ENCODE measurements at places on chromosomes 12 and 14. TPM values are rescaled to one million over a fixed set of nuclear protein-coding genes. Genes with fewer than 3 reads are reported as not detected.

C12orf54 gene
- not detected for total RNA-seq

- no peaks in the 10 kb centered on the region for H3K4me1 ChIP-seq
- H3K27me3 ChIP-seq: no peaks in the 10 kb centered on the region
- no peak for DNase-seq
- H3K27ac ChIP-seq: no peak overlapping the region
Measured at GRCh38 chr14:96243785-96244184, 12.2 kb upstream of the BDKRB1 start.

DNA sequence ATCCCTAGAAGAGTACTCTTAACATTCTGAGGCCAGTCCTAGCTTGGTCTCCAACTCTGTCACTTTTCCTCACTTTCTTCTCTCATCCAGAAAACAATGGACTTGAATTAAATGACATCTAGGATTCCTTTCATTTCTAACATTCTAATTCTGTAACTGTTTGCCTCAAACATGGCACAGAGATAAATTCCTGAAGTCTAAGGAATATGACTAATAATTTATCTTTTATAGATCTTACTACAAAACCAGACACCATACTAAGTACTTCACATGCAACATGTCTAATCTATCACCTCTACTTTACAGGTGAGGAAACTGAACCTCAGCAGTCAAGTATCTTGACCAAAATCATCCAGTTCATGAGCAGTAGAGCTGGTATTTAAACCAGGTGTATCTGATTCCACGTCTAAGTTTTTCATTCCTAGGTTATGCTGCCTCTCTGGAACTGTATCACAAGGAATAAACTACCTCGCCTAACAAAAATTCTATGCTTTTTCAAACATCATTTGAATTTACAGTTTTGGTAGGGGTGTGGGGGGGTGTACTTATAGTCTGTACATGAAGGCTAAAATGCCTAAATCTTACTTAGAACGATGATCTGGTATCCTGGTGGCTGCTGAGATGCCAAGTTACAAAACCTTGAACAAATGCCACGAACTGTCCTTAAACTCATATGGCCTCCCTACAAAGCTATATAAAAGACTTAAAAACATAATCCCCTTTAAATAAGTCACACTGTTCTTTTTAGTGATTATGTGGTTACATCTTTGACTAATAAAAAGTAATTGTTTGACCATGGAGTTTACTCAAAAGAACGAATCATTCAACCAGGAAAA is 41.6 kb downstream of the ATXN2 start:
- no peak overlapping the region for H3K4me3 ChIP-seq
- no peaks in the 10 kb centered on the region for H3K4me1 ChIP-seq
- no peak for DNase-seq

GRCh38 chr14:93977790-93978581 is 1.6 kb upstream of the ASB2 start:
- no peak overlapping the region for H3K4me3 ChIP-seq
- H3K27me3 ChIP-seq: no peaks in the 10 kb centered on the region
- H3K4me1 ChIP-seq: no peaks in the 10 kb centered on the region
- no peak for DNase-seq

- no peaks in the 10 kb centered on the region for H3K4me1 ChIP-seq
- H3K36me3 ChIP-seq: peaks cover 40% of the 10 kb centered on the region
- H3K4me3 ChIP-seq: peak overlapping the region; percentile 74
- H3K27ac ChIP-seq: no peak overlapping the region
- no peak for DNase-seq
- no peaks in the 10 kb centered on the region for H3K27me3 ChIP-seq
Measured at GRCh38 chr12:56129942-56130495, 2.0 kb downstream of the ESYT1 start.

DNA sequence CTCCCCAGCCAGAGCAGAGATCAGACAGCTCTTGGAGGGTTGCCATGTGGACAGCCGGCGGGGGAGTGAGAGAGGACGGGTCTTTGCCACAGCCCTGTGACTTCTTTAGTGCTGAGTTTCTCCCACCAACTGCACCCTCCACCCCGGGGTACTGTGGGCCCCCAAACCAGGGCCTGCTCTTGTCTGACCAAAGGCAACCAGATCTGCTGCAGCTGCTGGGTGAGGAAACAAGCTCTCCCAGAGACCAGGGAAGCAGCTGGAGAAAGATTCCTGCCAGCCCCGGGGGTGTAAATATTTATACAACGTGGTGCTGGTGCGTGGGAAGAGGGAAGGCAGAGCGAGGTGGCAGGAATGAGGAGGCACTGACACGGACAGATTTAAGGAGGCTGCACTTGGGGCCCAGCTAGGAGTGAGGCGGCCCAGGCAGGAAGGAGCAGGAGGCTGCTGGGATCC is 14.3 kb upstream of the ZFP36L1 start:
- H3K27ac ChIP-seq: no peak overlapping the region
- no peaks in the 10 kb centered on the region for H3K27me3 ChIP-seq
- H3K36me3 ChIP-seq: peaks cover 15% of the 10 kb centered on the region
- no peaks in the 10 kb centered on the region for H3K4me1 ChIP-seq

- no peak overlapping the region for H3K4me3 ChIP-seq
- no peaks in the 10 kb centered on the region for H3K36me3 ChIP-seq
- no peak overlapping the region for H3K27ac ChIP-seq
- H3K27me3 ChIP-seq: no peaks in the 10 kb centered on the region
Measured at GRCh38 chr12:93844164-93844784, 167.1 kb downstream of the CRADD start.

GRCh38 chr14:55354500-55354899 is 57.1 kb downstream of the ATG14 start:
- H3K4me3 ChIP-seq: no peak overlapping the region
- DNase-seq: peak; percentile 76
- peaks cover 16% of the 10 kb centered on the region for H3K36me3 ChIP-seq
- H3K4me1 ChIP-seq: no peaks in the 10 kb centered on the region
- no peaks in the 10 kb centered on the region for H3K27me3 ChIP-seq

- no peaks in the 10 kb centered on the region for H3K27me3 ChIP-seq
- H3K27ac ChIP-seq: no peak overlapping the region
- no peak for DNase-seq
- H3K4me3 ChIP-seq: no peak overlapping the region
Measured at GRCh38 chr14:36284971-36285595, 35.4 kb downstream of the MBIP start.

- H3K4me1 ChIP-seq: no peaks in the 10 kb centered on the region
- no peak overlapping the region for H3K27ac ChIP-seq
- DNase-seq: no peak
- H3K36me3 ChIP-seq: no peaks in the 10 kb centered on the region
- H3K4me3 ChIP-seq: peak overlapping the region; percentile 23
- H3K27me3 ChIP-seq: peaks cover 43% of the 10 kb centered on the region
Measured at GRCh38 chr12:132329720-132330548, 545 bp upstream of the GALNT9 start.

- H3K4me1 ChIP-seq: peaks cover 22% of the 10 kb centered on the region
- DNase-seq: no peak
- H3K36me3 ChIP-seq: no peaks in the 10 kb centered on the region
- no peaks in the 10 kb centered on the region for H3K27me3 ChIP-seq
Measured at GRCh38 chr14:21100931-21101330, at the start of gene TMEM253. TMEM253 (plus strand) TSS chr14:21101066; CDS start chr14:21101344, 278 bp downstream.

GRCh38 chr14:96792591-96792990 is 4.6 kb upstream of the VRK1 start:
- DNase-seq: no peak
- H3K36me3 ChIP-seq: no peaks in the 10 kb centered on the region
- no peaks in the 10 kb centered on the region for H3K27me3 ChIP-seq
- H3K27ac ChIP-seq: no peak overlapping the region

GRCh38 chr12:6959805-6960592 is 8.8 kb downstream of the PTPN6 start:
- H3K27me3 ChIP-seq: no peaks in the 10 kb centered on the region
- H3K4me1 ChIP-seq: peaks cover 6% of the 10 kb centered on the region
- H3K4me3 ChIP-seq: no peak overlapping the region

Data from H9 (cell line).